ENCODE measurements at places on chromosomes 3 and 15.

DNA sequence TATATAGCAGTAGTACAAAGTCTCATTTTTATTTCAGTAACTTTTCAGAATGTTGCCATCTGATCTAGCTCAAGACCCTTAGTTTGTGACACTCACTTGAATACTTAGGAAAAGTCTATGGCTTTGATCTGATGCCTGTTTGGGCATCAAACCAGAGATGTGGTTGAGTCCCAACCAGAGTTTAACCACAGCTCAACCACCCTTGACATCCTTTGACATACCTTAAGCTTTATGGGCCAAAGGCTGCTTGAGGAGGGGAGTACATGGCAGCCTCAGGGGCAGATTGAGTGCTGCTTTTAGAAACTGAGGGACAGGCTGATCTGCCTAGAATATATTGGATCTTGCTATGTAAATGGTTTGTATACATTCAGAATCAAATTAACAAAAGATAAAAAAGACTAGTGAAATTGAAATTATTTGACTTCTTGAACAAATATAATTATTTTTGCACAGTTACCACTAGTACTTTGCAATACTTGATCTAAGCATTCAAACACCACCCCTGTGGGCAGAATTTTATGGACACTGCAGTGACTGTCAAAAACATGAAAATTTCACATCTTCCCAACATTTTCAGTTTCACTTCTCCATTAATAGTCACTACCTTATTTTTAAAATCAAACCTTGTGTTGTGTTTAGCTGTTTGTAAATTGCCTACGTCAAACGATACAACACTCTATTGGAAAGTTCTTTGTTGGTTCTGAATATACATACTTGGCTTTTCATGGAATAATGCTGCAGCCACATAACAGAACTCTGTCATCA lies 199.8 kb downstream of the UBE2E2 start:
- DNase-seq: no peak

DNA sequence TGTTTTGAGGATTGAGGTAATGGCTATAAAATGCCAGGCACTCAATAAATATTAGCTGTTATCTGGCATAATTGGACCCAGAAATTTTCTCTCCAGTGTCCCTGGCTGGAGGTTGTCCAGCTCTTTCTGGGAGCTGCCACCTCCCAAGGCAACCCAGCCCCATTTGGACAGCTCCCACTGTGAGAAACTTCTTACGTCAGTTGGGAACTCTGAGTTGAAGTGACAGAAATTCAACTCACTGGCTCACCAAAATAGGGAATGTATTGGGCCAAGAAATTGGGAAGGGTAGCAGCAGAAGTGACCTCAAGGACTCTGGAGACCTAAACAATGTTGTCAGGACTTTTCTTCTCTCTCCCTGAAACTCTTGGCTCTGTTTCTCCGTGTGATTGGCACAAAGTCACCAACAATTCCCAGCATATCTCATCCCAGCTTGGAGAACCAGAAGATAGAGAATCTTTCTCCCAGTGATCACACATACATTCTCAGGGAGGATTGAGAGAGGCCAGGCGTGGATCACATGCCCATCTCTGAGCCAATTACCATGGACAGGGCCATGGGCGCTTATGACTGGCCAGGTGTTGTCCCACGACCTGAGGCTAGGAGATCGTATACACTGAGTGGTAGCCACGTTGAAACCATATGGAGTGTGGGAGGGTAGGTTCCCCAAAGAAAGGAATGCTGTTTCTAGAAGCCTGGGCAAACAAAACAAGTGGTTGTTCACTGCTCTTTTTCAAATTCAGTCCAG lies 22.5 kb upstream of the HCN4 start:
- DNase-seq: no peak

GRCh38 chr3:178949896-178950295 lies 121.7 kb downstream of the ZMAT3 start:
- DNase-seq: no peak

GRCh38 chr3:166013073-166013679 lies 176.0 kb upstream of the BCHE start:
- DNase-seq: no peak
